ENCODE measurements at places on chromosomes 1 and 21.

DNA sequence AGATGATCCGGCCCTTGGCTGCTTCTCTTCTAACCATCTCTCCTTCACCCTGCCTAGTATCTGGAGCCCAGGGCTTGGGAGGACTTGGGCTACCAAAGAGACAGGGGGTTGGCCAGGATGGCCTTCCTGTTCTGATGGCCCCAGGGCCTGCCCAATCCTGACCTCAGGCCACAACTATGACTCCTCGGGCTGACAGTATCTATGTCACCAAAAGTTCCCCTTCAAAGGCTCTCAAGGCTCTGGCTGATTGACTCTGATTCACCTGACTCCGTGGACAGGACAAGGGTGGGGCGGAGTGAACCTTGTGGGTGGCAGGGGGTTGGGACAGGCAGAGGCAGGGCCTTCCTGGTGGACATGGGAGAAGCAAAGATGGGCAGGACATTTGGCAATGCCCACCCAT is 12.7 kb downstream of the MEF2D start:
- DNase-seq: no peak

DNA sequence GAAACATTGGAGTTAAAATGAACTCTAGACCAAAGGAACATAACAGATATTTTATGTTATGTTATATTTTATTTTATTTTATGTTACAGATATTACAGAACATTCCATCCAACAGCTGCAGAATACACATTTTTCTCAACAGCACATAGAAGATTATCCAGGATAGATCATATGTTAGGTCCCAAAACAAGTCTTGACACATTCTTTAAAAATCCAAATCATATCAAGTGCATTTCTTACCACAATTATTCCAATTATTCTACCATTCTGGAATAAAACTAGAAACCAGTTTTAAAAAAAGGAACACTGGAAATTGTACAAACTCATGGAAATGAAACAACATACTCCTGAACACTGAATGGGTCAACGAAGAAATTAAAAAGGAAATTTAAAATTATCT is 30.9 kb upstream of the PIGK start:
- DNase-seq: no peak

- DNase-seq: no peak
Observed at GRCh38 chr1:40257313-40257687, 736 bp upstream of the ZMPSTE24 start.

DNA sequence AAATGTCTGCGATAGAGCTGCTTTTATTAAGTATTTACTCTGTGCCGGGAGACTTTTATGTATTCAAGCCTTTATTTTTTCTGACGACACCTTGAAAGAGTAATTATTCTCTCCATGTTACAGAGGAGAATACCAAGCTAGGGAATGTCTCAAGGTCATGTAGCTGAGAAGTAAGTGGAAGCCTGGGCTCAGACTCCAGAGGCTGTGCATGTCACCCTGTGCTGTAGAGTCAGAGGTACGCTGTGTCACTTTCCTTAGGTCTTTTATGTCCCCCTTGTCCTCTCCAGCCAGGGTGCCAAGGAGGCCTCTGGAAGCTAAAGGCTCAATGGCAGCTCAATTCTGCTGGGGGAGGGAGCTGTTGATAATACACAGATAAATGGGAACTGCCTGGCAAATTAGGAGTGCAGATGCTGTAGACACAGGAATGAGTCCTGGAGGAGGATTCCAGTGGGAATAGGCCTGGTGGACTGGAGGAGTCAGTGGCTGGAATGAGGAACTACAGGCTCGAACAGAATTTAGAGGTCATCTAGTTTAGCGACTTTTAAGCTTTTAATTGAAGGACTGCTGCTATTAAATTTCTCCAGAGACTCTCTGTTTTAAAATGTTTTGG is 9.3 kb upstream of the IL19 start:
- no peak for DNase-seq

DNA sequence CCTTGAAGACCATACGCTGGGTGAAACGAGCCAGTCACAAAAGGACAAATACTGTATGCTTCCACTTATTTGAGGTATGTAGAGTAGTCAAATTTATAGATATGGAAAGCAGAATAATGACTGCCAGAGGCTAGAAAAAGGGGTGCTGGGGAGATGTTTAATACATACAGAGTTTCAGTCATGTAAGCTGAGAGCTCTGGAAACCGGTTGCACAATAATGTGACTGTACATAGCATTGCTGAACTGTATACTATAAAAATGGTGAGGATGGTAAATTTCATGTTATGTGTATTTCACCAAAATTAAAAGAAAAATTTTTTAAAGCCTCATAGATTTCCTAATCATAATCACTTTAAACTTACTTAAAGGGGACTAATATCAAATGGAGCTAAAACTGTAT is 110.8 kb downstream of the ZZZ3 start:
- no peak for DNase-seq

DNA sequence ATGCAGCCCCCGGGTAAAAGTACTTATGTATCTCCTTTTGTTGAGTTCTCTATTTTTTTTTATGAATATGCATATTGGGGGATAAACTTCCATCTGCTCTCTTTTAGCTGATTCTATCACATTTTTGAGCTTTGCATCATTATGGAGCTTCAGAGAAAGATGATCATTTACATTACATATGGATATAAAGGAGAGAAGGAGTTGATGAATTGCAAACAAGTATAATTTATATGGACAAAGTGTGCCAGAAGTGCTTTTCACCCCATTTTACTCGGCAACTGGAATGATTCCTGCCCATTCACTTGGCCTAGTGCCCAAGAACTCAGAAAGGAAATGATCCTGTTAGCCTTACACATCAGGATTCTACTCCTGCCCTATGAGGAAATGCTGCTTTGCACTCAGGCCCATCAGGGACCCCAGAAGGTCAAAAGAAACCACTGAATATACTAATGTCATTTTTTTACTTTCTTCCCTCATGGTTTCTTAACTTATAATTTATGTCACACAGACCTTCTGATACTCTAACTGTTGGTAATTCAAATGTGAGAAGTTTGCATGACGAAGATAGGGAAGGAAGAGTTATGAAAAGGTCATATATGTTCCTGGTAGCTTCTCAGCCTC is 65.6 kb downstream of the SAMSN1 start:
- DNase-seq: no peak
